DMS79 treated with DMSO at 0.1 percent for 48 hours (cell line): ENCODE measurements at places on chromosomes 16 and 17.

GRCh38 chr16:15928261-15929104, 20.9 kb upstream of the ABCC1 start:
- no peak for DNase-seq

GRCh38 chr17:64315032-64315490, 52.0 kb upstream of the TEX2 start:
- DNase-seq = no peak

DNA sequence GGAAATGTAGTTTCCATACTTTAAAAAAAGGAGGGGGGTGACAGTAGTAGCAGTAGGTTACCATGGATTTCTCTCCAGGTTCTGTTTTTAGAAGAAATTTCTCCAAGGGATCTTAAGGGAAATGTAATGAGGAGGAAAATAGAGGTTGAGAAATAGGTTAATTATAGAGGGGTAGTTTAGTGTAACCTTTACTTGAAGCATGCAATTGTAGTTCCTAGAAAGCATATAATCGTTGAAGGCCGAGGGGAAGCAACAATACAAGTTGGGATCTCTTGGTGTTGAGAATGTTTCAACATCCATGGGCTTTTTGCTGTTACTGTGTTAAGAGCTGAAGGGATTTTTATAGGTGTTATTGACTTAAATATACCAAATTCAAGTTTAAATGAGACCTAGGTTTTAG, 25.1 kb downstream of the TNRC6A start:
- DNase-seq = no peak

DNA sequence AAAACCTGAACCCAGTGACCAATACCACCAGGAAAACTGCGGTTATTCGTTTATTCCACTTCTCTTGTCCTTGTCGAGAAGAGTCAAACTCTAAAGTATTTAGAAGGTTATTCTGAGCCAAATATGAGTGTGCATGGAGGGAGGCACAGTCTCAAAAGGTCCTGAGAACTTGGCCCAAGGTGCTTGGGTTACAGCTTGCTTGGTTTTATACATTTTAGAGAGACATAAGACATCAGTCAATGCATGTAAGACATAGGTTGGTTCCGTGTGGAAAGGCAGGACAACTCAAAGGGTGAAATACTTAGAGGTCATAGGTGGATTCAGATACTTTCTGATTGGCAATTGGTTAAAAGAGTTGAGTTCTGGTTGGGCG, 681 bp upstream of the TRAP1 start:
- no peak for DNase-seq

GRCh38 chr16:88907768-88908167, 41.3 kb upstream of the PABPN1L start:
- DNase-seq = no peak

DNA sequence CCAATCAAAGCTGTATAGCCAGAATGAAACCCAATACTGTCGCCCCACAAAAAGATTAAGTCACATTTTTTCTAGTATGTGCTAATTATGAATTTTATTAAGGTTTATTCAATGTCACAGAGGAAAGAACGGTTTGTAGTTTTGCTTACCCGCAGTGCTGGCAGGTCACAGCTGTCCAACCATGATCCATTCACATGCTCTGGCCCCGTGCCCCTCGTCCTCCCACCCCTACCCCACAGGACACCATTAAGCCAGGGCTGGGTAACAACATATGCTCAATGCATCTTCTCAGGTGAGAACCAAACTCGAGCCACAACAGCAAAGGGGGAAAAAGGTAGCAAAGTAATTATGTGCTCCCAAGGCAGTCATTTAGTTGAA, 589 bp upstream of the FBF1 start:
- DNase-seq = no peak

DNA sequence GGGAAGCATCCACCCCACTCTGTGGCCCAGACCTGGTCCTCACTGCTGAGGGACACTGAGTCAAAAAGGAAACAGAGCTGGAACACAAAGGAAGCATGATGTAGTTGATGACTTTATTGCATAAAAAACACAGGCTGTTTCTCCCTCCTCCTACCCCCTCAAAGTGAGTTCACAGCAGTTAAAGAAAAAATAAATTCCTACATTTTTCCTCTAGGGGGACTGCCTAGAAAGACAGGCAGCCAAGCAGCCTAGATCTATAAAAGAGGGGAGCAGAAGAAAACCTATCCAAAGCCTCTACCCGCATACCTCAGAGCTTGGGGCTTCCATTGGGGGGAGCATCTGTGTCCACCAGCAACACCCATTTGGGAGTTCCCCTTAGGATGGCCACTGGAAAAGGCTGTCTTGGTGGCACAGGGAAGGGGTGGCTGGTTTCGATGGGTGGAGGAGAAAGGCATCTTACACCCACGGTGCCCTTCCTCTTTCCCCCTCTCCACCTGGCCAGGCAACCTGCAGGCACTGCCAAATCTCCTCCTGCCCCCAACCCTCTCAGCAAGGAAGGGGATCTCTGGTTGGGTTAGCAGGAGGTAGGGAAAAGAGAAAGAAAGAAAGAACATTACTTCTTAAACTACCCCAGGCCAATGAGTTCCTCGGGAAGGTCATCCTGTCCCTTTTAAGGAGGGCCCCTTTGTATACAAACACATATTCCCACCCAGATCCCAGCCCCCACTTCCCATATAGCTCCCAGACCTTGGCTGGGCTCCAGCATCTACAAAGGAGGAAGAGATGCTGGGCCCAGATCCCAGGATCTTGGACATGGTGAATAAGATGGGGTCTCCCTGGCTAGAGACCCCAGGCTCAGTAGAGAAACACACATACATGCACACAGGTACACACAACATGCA, 4.0 kb upstream of the SCRN2 start:
- no peak for DNase-seq

DNA sequence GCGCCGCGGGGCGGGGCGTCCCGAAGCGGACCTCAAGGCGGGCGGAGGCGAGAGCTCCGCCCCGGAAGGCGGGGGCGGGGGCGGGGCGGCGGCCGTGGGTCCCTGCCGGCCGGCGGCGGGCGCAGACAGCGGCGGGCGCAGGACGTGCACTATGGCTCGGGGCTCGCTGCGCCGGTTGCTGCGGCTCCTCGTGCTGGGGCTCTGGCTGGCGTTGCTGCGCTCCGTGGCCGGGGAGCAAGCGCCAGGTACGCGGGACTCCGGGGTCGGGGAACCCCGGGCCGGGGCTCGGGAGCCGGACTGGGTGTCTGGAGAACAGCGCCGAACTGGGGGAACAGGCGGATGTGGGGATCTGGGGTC, at the start of gene TNFRSF12A:
TSS of gene TNFRSF12A (plus strand) at position 122 of the 357 bp plus-strand sequence. CDS start at position 152, 30 bp downstream.
- peak; percentile 38 for DNase-seq

DNA sequence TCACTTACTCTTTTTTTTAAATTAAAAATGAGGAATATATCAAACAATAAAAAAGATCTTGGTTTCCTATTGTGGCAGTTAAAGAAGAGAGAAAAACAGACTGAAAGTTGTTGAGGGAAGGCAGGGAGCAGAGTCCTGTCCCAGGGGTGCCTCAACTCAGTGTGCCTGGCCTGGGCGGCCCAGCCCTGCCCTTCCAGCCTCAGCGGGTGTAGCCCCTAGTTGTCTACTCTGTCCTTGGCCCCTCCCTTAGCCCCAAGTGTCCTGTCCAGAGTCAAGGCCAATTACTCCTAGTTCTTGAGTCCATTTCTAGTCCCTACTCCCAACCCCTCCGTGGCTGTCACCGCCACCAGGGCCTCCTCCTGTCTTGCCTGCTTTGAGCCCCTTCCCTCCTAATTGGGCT, 52.5 kb downstream of the SMPD3 start:
- no peak for DNase-seq

DNA sequence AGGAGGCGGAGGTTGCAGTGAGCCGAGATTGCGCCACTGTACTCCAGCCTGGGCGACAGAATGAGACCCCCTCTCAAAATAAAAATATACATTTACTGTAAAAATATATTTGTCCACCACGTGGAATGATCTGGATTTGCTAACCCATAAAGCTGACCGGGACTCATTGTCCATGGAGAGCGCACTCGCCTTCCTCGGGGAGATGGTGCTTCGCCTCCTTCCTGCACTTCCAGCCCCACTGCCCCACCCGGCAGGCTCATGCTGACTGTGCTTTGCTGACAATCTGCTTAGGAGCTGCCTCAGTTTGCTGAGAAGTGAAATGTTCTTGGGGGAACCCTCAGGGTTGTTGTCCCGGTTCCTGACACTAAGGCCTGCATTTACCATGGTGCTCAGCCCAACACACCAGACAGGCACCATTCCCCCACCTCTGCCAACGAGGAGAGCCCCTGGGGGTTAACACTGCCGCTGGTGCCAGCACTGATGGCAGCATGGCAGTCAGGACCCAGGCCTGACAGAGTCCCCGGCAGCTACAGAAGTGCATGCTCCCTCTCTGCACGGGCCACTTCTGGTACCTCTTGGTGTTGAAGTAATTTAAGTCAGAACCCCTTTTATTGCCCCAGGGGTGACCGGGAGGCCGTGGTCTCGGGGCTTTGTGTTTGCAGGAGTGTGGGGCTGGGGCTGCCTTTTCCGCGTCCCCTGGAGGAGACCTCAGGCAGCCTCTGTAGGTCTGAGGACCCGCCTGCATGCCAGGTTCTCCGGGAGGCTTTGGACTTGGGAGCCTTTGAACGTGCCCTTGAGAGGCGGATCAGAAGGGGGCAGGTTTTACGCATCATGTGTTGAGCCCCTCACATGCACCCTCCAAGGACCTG, 2.5 kb downstream of the NUBP2 start:
- no peak for DNase-seq

GRCh38 chr16:71882505-71883167, 1.3 kb downstream of the ZNF821 start:
- DNase-seq = peak; percentile 52

GRCh38 chr17:9331279-9332131, 244.1 kb downstream of the STX8 start:
- no peak for DNase-seq

DNA sequence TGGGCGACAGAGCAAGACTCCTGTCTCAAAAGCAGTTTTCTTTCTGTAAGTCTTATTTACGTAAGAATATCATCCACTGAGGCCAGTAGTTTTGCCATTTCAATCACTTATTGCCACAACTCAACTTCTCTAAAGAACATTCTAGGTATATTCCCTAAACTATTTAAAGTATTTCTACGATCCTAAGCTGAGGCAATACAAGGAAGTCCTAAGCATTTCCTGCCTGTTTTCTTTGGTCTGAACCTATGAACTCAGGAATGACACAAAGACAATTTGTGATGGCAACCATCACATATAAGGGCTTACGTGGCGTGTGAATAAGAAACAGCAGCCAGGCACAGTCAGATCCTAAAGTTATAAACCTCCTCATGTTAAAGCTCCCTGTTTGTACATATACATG, 14.2 kb downstream of the USP36 start:
- no peak for DNase-seq

DNA sequence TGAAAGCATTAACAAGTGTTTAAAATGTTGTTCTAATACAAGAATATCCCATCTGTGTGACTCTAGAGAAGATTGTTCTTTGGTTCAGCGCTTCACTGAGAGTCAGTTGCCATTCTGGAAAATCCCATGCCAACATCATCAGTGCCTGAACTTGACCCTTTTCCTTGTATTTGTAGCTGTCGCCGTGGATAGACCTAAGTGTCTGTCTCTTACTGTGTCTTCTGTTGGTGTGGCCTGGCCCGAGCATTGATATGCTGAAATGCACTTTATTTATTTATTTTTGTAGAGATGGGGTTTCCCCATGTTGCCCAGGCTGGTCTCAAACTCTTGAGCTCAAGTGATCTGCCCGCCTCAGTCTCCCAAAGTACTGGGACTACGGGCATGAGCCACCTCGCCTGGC, 76.0 kb downstream of the MYH11 start:
- no peak for DNase-seq

DNA sequence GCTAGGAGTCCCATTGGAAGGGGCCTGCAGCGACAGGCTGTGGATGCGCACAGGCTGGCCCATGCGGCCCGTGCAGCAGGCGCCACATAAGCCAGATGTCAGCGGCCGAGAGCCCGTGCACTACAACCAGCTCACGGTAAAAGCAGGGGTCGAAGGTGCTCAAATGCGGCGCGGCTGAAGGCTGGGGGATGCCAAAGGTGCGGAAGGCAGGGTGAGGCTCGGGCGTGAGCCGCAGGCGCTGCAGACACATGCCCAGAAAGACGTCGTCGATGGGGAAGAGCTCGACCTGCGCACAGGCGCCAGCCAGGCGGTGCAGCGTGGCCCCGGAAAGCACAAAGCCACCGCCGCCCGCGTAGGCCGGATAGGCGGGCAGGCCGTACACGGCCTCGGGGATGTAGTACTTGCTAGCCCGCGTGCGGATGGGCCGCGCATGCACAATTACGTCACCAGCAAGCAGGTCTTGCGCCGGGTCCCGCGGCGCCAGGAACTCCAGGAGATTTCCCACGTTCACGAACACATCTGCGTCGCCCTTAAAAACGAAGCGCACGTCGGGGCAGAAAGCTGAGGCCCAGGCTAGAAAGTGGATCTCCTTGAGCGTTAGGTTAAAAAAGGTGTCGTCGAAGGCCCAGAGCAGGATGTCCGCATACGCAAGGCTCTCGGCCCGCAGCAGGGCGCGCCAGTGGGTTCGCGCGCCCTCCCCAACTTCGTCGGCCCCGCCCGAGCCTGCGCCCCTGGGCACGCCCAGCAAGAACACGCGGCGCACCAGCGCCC, 1.3 kb downstream of the B3GNT9 start:
- DNase-seq = no peak

DNA sequence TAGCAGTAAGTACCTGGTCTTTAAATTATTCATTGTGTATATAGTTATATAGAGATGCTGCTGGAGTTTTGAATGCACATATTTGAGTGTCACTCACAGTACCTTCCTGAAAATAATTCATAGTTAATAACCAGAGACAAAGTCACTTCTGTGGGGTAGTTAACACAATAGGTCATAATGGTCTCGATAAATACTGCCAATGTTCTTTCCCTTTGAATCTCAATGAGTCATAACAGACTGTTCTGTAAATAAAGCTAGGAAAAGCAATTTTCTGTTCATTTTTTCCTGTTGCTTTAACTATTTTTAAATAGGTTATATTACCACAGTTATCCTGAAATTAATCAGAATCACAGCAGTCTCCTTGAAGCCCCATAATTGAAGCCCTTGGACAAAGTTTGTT, 87.2 kb downstream of the MAP2K4 start:
- no peak for DNase-seq

DNA sequence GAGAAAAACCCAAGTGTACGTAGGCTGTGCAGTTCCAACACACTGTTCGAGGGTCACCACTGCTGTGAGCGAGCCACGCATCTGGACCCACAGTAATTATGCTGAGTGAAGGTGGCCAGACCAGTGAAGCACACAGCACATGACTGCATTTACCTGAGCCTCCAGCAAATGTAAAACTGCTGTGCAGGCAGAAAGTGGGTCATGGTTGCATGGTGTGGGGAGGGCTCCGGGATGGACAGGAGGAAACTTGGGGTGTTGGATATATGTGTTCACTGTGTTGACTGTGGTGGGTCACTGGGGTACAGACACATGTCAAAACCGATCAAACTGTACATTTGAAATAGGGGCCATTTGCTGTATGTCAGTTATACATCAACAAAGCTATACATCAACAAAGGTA, 78.7 kb upstream of the METRNL start:
- DNase-seq = no peak

GRCh38 chr17:51258756-51259563, 889 bp downstream of the MBTD1 start:
- no peak for DNase-seq

GRCh38 chr17:75876938-75877751, 1.2 kb downstream of the TRIM47 start:
- peak; percentile 9 for DNase-seq
